T47D (cell line): ENCODE measurements at places on chromosomes 6 and 20.
A peak's percentile ranks its signal among the peaks of the same experiment; 100 is the strongest.

DNA sequence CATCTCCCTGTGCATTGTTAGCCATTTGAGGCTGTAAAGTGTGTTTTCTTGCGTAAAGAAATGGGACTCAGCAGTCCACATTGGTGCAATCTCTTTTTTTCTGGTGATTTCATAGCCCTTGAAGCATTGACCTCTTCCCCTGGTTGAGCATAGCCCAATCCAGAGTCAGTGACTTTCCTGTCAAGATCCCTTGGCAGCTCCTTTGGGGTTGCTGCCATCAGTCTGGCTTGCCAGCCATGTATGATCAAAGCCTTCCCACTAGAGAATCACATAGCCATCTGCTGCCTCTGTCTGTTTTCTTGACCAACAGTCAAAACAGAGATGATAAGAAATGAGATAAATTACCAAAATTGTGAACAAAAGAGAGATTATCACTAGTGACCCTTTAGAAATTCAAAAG, 19.6 kb downstream of the HLA-A start:
- no peak for DNase-seq

DNA sequence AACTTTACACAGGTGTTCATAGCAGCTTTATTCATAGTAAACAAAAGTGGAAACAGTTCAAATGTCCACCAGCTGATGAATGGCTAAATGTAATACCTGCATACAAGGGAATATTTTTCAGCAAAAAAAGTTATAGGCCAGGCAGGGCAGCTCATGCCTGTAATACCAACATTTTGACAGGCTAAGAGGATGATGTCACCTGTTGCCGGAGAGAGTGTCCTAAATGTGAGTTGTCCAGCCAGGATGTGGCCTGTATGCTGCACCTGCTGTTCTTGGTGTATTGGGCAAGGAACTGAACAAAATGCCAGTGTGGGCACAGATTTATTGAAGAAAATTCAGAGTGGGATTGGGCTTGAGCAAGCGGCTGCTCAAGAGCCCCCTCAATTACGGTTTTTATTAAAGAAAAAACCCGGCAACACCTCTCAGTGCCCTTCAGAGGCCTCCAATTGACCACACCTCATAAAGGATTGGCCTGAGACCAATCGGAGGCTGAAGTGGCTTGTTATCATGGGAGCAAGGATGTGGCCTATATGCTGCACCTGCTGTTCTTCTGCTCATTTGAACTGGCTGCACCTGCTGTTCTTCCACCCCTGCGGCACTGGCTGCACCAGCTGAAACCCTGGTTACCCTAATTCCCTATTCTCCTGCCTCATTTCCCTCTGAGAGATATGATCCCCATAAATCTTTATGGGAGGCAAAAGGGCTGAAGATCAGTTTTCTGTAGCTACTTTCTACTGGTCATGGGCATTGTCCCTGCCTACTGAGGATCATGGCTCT, 164.3 kb upstream of the PROKR2 start:
- DNase-seq, result no peak

DNA sequence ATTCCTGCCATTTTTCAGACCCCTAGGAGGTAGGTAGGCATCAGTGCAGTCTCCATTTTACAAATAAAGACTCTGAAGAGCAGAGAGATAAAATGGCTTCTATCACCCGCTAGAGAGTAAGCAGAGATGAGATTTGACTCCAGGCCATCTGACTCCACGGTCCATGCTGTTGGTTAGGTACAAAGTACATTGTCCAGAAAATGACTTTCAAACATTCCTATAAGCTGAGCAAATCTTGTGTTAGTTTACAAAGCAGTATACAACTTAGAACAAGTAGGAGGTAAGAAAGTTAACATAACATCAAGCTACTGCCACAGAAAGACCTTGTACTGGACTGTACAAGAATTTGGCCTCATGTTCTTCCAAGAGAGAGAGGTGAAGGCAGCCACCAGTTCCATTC, 14.9 kb downstream of the BTN1A1 start:
- DNase-seq, result no peak

DNA sequence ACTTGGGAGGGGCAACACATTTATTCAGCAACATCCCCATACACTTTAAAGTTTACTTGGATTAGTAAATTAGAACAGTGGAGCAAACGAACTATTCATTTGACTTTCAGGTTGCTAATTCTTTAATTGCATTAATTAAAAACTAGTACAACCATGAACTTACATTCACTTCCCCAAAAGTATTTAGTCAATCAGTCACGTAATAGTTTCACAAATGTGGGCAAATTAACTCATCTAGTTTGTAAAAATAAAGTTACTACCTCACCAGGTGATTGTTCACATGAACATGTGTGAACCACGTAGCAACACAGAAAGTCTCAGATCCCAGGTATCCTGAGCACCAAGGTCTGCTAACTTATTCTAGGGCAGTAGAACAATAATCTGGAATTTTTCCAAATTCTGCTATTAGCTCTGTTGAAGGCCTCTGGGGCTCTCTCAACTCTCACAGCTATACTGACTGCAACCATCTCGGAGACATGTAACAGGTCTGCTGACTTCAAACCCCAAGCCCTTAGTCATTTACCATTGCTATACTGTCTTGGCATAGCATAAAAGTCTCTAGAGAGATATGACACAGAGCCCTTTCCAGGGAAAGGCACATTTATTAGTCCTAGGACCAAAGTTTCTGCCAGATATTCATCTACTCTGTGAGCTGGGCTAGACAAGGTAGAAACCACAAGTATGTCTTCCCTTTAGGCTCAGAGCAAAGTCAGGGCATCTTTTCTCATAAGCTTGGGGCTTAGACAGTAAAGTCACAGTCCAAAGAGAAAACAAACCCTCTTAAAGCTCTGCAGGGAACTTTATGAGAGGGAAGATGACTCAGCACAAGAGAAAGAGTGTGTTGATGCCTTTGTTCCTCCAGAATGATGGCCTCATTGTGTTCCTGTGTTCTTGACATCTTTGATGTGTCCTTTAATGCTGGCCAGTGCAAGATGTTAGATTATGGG, 50.9 kb upstream of the CCDC28A start:
- peak; percentile 12 for DNase-seq

DNA sequence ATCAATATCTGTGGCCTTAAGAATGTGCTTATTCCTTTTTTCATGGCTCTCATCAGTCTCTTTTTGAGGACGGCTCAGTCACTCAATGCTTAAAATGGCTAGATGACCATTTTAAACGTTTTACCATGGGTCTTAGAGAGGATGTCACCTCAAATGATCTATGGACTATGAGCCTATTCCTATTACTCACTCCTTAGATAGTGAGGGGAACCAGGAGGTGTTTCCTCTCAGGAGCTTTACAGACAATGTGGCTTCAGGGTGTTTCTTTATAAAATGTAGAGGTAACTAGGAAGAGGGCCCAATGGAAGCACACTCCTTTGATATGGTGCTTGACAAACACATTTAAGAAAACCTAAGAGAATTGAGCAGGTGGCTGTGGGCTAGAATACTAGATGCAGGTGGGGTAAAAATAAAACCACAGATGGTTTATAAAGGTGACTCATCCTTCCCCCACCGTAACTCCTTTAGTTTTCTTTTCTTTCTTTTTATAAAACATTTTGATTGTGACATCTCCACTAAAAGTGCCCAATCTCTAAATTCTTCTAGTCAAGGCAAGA, 1.5 kb upstream of the TMEM200A start:
- DNase-seq, result no peak
